ENCODE measurements at places on chromosomes 6 and 20.

DNA sequence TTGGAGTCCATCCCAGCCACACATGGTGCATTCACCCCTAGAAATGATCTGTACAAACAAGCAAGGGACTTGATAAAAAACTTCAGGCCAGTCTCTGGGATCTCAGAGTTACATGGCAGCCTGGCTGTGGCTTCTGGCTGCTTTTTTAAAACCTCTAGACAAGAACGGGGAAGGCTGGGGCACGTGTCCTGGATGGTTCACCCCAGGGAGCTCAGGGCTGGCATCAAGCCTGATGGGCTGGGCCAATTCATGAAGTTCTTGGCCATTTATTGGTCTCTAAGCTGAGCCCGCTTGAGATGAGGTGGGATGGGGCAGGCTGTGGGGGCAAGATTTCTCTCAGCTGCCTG, 10.4 kb upstream of the ZFAND3 start:
- no peak for DNase-seq

DNA sequence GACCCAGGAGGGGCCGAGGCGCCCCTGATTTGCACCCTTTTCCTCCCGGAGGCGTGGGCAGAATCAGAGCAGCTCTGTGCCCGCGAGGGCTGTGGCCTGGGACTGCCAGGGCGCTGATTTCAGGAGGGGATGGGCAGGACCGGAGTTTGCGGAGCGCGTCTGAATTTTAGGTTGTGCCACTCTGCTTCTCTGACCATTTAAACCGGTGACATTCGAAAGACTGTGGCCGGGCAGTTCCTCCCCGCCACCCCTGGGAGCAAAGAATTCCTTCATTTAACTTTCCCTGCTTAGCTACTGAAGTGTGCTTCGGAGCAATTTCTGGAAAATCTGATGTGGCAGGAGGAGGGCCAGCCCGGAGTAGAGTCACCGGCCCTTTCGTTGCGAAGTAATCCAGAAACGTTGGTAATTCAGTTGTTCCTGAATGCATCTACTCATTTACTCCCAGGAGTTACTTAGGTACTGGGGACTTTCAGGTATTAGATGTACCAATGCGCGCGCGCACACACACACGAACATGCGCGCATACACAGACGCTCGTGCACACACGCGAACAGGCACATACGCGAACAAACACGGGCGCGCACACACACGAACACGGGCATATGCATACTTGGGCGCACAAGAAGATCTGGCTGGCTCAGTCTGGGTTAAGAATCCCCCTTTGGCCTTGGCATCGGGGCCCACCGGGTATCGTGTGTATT, 568 bp downstream of the CCDC170 start:
- peak; percentile 28 for DNase-seq

DNA sequence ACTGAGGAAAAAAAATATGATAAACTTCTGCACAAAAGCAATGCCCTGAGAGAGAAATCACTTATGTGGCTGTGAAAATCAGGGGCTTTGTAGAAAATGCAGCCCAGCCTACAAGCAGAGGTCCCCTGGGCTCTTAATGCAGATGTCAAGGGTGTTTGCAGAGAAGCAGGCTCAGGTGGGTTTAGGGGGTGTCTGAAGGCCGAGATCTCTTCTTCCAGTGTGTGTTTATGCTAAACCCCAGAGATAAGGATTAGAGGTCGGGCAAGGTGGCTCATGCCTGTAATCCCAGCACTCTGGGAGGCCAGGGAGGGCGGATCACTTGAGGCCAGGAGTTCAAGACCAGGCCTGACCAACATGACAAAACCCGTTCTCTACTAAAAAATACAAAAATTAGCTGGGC, 78.5 kb downstream of the TMEM242 start:
- DNase-seq, result no peak

GRCh38 chr6:11974089-11974488, 38.0 kb upstream of the HIVEP1 start:
- DNase-seq, result no peak

GRCh38 chr20:62887152-62887859, 25.7 kb upstream of the TCFL5 start:
- no peak for DNase-seq
